ENCODE measurements at places on chromosomes 16 and 17. TPM values are rescaled to one million over a fixed set of nuclear protein-coding genes. Genes with fewer than 3 reads are reported as not detected.
A peak's percentile ranks its signal among the peaks of the same experiment; 100 is the strongest.

GRCh38 chr17:55264645-55265298, at the start of gene HLF:
Gene HLF, plus strand, starts transcription at chr17:55264960. Its CDS starts 525 bp downstream, at chr17:55265485.
- peak; percentile 75 for DNase-seq
- H3K36me3 ChIP-seq: no peaks in the 10 kb centered on the region
- H3K27me3 ChIP-seq: peaks cover 38% of the 10 kb centered on the region
- peak within 1 kb of the TSS; percentile 48 for H3K4me3 ChIP-seq
- peaks cover 28% of the 10 kb centered on the region for H3K4me1 ChIP-seq

DNA sequence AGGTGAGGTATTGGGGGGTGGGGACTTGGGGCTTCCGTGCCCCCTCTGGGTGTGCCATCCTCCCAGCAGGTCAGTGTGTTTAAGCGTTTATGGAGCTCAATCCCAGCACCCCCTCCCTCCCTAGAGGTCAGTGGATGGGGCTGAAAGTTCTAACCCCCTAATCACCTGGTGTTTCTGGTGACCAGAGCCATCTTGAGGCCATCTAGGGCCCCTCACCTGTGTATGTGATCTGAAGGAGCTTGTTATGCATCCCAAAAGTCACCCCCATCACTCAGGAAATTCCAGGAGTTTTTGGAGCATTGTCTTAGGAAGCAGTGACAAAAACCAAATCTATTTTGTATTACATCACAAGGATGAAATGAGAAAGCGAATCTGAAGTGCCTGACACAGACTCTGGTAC, 67.8 kb upstream of the NOL11 start:
- H3K27ac ChIP-seq: no peak overlapping the region
- H3K27me3 ChIP-seq: no peaks in the 10 kb centered on the region
- DNase-seq: no peak

DNA sequence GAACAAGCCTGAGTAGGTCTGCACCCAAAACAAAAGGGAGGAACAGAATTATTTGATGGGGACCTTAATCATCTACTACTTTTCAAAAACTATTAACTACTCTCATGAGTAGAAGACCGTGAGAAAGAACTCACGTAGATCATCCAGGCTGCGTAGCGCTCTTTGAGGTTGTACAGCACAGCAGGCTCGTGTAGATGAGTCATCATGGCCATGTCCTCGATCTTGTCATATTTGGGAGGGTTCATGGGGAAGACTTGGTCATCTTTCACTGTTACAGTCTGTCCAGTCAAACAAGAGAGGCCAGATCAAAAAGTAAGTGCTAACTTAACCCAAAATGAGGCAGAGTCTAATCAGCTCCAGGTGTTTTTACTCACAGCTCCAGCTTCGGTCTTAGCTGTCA, 2.3 kb downstream of the MYH1 start:
- no peaks in the 10 kb centered on the region for H3K27me3 ChIP-seq
- no peak overlapping the region for H3K27ac ChIP-seq

DNA sequence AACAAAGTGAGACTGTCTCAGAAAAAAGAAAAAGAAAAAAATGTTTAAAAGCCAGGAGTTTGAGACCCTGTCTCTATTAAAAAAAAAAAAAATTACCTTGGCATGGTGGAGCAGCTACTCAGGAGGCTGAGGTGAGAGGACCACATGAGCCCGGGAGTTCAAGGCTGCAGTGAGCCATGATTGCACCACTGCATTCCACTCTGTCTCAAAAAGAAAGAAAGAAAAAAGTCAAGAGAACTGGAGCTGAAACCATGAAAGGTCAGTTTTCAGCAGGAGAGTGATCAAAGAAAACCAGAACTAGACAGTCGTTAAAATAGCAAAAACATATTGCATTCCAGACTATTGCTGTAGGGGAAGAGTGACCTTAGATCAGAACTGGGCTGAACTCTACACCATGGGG, 8.8 kb downstream of the QPRT start:
- H3K27ac ChIP-seq: no peak overlapping the region
- H3K4me3 ChIP-seq: no peak overlapping the region
- H3K27me3 ChIP-seq: no peaks in the 10 kb centered on the region
- peaks cover 7% of the 10 kb centered on the region for H3K36me3 ChIP-seq
- H3K4me1 ChIP-seq: peaks cover 10% of the 10 kb centered on the region
- no peak for DNase-seq

MRC2 gene
- 75.3 TPM for total RNA-seq

All from spinal cord (tissue), 10 donors.